ENCODE measurements at places on chromosomes 2 and 18. TPM values are rescaled to one million over a fixed set of nuclear protein-coding genes. Genes with fewer than 3 reads are reported as not detected.

Gene SULT1C4
- 4.2 TPM for total RNA-seq

Gene CYS1
- 11.4 TPM for total RNA-seq

Gene MERTK
- 61.3 TPM for total RNA-seq

GRCh38 chr2:230829959-230830358 lies 34.8 kb upstream of the ITM2C start:
- no peak overlapping the region for H3K27ac ChIP-seq
- no peaks in the 10 kb centered on the region for H3K36me3 ChIP-seq
- no peak for DNase-seq
- no peaks in the 10 kb centered on the region for H3K27me3 ChIP-seq
- H3K4me1 ChIP-seq: no peaks in the 10 kb centered on the region

Measured in aorta (tissue), 5 donors.